Activated CD4-positive, alpha-beta T cell treated with anti-CD3 and anti-CD28 coated beads, Interleukin-2, amount 10 ng/mL, durations not matched to agents 24 days and 14 days (primary cell): ENCODE measurements at places on chromosomes 16 and 17. TPM values are rescaled to one million over a fixed set of nuclear protein-coding genes. Genes with fewer than 3 reads are reported as not detected.

The G6PC1 gene
- total RNA-seq: not detected in 2 replicates

The CCL4L2 gene
- total RNA-seq: 11.5 and 11.9 TPM in 2 replicates

- peak; percentile 82 for DNase-seq
Observed at GRCh38 chr16:26614237-26614841, 452.4 kb upstream of the C16orf82 start.

DNA sequence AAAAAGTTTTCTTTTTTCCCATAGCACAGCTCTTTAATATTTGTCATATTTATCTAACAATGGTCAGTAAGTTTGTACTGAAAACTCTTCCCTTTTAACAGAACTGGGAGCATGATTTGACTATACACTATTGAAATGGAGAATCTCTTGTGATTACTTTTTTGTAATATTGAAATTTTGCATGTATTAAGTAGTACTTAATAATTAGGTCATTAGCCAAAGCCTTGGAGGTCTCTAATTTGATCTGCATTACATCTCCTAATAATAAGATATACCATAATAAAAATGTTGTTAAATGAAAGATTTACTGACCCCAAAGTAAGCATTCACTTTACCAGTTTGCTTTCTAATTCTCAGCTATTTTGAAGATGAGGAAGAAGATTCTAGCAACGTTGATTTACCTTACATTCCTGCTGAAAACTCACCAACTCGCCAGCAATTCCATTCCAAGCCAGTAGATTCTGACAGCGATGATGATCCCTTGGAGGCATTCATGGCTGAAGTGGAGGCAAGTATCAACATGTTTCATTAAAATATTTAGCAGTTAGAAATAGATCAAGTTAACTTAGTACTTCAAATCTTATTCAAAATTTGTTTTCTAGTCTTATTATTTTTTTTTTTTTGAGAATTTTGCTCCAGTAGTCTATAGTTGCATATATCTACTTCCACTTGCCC lies 18.2 kb downstream of the DDX42 start:
- DNase-seq: no peak

DNA sequence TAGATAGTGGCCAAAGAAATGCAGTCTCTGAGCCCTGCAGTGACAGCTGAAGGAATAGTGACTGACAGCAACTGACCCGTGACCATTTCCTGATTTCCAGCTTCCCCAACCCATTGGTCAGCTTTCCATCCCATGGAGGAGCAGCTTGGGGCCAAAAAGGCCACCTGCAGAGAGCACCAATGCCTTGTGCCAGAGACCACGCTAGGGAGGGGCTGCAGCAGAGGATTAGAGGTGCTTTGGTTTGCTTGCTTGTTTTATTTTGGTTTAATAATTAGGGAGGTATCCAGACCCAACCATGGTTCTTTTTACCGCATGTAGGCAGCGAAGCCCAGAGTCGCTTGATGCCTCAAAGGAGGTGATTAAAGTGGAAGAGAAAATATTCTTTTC lies 61.3 kb upstream of the SIAH1 start:
- DNase-seq: no peak

GRCh38 chr16:84976644-84977400 lies 34.5 kb downstream of the ZDHHC7 start:
- DNase-seq: no peak
